Activated T-cell treated with anti-CD3 and anti-CD28 coated beads for 48 hours (primary cell): ENCODE measurements at places on chromosomes 3 and 15.

- no peak for DNase-seq
These were observed 254.7 kb downstream of the PLOD2 start for GRCh38 chr3:145906301-145906700.

DNA sequence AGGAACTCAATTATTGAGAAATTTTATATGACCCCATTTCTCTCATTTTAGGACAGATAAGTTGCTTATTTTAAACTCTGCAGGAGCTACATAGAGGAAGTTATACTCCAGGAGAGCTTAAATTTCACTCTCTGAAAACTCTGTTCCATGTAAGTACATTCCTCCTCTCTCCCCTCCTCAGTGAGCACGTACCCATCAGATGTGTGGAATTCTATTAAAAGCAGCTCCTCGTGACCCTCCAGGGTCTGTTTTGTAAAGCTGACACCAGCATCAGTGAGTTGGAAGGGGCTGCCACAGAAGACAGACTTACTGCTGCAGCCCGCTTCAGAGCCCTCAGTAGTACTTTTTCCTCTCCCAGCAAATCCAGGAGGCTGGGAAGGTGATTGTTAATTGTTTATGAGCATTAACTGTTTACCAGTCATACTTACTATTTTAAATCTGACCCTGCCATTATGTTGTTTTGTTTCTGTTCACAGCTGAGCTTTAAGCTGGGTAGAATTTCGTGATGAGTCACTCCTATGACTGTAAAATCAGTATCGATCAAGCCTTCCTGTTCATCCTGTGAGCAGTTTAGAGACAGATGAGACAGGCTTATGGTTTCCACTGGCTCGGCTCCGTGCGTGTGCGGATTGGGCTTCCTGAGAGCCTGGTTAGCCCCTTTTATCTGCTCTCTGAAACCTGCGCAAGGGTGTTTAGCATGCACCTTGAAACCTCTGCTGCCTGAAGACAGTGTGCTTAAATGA lies 20.4 kb downstream of the IGF1R start:
- peak; percentile 31 for DNase-seq

DNA sequence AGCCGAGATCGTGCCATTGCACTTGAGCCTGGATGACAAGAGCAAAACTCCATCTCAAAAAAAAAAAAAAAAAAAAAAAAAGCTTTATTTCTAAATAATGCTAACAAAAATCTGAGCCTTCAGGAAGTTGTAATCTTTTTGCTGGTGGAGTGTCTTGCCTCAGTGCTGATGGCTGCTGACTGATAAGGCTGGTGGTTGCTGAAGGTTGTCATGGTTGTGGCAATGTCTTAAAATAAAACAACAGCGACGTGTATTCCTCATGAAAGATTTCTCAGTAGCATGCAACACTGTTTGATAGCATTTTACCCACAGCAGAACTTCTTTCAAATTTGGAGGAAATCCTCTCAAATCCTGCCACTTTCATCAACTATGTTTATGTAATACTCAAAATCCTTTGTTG lies 77.4 kb upstream of the PTPRG start:
- no peak for DNase-seq

- DNase-seq: no peak
These were observed 8.0 kb downstream of the SH3BP5 start for GRCh38 chr3:15324379-15324808.

GRCh38 chr3:135865085-135865484 lies 100.4 kb upstream of the PPP2R3A start:
- DNase-seq: no peak

DNA sequence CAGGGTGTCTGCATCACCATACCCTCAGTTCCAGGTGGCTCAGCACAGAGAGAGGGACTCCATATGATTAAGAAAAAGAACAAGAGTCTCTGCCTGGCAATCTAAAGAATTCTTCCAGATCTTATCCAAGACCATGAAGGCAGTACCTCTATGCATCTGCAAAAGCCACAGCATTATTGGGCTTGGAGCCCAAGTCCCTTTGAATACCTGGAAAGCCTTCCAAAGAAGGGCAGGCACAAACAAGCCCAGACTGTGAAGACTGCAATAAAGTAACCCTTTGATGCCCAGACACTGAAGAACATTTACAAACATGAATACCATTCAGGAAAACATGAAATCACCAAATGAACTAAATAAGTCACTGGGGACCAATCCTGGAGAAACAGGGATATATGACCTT lies 60.9 kb upstream of the DIPK2A start:
- no peak for DNase-seq

- DNase-seq: peak; percentile 23
These were observed 435 bp downstream of the RAB27A start for GRCh38 chr15:55289011-55289745.

GRCh38 chr3:134054231-134054630 lies 24.5 kb upstream of the SLCO2A1 start:
- no peak for DNase-seq

DNA sequence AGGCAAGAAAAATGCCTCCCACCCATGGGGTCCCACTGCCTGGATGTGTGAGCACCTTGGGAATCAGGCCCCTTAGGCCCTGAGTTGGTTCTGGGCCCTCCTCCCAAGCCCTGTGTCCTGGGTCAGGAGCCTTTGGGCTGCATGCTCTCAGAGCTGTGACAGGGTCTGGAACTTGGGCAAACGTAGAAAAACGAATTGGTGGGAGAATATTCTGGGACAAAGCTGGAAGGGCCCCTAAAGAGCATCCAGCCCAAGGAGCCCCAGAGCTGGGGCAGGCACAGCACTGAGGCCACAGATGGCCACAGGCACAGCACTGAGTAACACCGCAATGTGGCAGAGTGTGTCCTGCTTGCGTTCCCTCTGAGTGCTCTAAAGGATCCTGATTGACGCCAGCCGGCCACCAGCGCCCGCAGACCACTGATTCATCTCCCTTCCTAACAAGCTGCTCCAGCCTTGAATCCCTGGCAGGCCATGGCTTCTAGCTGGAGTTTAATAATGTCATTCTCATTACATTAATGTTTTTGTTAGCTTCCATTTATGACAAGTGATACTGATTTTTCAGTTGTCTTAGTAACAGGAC lies 18.6 kb upstream of the SEC13 start:
- DNase-seq: no peak

DNA sequence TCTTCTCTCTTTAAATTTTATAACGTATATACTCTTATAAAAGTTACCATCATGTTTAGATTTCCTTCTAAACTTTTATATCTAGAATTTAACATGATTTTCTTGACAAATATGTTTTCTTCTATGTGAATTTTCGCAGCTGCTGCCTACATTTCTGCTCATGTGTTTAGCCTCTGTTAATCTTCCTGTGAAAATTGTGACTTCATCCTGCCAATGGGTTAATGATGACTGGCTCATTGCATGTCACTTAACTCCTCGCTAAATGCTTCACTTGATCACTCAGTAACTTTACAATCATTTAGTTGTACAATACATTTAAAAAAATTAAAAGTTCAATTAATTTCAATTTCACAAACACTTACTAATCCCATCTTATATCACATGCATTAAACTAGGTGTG lies 178.1 kb downstream of the LPP start:
- DNase-seq: no peak

GRCh38 chr15:75836959-75837334 lies 6.3 kb upstream of the UBE2Q2 start:
- peak; percentile 29 for DNase-seq

DNA sequence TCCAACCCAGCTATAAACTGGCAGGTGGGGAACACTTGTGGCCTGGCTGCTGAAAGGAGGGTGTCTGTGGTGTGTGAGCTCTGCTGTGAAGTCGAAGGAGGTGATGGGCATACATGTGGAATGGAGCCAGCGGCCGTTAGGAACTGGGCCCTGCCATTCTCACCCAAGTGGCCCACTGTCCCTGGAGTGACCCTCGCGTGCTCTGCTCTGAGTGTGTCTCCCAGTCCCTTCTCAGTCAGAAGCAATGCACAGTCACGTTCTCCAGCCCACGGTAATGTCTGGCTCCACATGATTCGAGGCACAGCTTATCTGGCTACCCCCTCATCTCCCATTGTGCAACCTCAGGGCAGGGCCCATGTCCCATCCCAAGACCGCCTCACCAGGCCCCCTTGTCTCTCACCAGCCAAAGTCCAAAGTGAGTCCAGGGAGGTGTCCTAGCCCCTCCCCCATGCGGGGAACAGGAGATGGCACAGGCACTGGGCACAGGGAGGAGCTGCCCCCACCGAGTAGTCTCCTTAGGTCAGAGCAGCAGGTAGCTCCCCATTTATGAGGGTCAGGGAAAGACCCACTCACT lies 62.9 kb downstream of the ZNF445 start:
- DNase-seq: no peak

DNA sequence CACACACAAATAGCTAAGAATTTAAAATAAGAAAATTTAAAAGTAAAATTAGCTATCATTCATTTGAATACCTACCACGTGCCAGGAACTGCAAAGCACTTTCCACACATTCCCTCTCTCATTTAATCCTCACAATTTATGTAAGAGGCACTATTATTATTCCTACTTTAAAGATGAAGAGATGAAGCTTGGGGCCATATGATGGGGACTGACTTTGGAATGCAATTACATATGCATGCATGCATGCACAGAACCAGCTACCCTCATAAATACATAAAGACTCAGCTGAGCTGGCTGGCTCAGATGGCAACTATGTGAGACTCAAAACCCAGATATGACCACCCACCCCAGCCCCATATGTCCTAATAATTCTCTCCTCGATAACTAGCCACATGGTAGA lies 31.7 kb upstream of the THUMPD3 start:
- no peak for DNase-seq

- no peak for DNase-seq
These were observed 376.4 kb upstream of the GBE1 start for GRCh38 chr3:82137861-82138260.

DNA sequence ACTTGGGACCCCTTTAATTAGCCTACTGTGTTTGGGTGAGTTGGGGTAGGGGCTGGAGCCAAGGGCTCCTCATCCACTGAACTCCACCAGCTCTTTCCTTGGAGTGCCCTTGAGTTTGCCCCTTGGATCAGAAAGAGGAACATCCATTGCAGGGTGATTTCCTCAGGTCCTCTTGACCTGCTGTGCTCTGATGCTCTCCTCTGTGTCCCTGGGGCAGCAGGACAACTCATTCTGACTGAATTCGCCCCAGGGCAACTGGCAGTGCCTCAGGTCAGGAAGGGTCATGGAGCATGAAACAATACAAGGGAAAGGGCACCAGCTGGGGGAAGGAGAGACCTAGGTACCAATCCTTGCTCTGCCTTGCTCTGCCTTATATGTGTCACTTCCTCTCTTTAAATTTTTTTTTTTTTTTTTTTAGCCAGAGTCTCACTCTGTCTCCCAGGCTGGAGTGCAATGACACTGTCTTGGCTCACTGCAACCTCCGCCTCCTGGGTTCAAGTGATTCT lies 47.8 kb downstream of the BSN start:
- DNase-seq: no peak

DNA sequence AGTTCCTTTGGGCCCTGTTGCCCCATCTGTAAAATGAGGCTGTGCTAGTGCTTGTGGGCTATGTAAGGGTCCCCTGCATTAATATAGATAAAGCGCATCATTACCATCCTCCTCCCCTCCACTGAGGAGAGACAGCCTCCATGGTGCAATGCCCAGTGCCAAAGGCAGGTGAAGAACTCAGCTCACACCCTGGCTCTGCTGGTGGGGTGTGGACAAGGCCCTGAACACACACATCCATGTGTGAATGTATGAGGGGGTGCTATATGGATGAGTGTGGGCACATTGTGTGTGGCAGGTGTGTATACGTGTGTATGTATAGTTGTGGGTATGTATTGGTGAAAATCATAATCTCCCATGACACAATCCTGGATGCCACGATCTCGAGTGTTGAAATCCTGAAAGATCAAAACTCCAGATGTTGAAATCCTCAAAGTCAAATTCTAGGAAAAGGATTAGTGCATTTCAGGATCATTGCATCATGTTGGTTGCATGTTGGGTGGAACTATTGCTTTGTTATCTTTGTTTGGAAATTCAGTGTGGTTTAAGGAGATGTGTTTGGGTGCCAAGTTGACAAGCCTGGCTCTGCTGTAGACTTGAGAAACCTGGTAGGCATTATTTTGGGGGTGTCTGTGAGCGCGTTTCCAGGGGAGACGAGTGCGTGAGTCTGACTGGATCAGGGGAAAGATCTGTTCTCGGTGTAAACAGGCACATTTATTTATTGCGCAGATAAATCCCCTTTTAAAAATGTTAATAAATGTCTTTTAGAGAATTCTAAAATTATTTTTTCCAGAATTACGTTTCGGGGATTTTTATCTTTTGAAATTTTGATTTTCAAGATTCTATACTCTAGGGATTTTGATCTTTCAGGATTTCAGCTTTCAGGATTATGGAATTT lies 42.0 kb upstream of the SEC61A1 start:
- no peak for DNase-seq

DNA sequence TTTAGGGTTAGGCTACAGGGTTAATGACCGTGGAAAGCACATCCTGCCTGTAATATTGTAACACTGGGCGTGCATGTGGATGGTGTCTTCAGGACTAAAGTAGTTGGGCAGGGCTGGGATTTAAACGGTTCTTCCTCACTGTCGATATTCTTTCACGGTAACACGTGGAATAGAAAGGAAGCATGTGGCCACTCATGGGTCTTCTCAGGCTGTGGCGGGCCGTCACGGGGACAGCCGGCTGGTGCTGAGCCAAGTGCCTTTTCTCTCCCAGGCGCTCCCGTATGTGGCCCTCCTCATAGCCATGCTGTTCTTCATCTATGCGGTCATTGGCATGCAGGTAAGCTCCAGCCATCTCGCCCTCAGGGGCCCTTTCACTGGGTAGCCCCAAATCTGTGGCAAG lies 73.7 kb downstream of the CHDH start:
- no peak for DNase-seq

GRCh38 chr15:101210466-101210865 lies 41.4 kb downstream of the CHSY1 start:
- DNase-seq: no peak

DNA sequence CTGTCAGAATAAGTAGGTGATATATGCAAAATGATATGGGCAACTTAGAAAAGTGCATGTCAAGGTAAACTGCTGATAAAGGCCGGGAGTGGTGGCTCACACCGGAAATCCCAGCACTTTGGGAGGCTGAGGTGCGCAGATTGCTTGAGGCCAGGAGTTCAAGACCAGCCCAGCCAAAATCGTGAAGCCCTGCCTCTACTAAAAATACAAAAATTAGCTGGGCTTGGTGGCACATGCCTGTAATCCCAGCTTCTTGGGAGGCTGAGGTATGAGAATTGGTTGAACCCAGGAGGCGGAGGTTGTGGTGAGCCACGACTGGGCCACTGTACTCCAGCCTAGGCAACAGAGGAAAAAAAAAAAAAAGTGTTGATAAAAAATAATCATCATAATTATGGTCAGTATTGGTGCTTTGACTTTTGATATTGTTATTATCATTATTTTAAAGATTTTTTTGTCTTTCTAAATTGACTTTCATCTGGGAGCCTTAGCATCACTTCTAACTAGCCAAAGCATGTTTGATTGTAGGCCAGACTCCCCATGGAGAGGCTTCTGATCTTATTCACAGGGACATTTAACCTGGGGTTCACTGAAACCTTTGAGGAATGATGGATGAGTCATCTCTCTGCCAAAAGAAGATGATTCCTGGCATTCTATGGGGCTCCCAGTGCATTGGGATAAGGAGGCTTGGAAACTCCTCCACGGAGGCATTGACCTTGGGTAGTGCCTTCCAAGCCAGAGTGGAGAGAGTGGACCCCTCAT lies 5.6 kb downstream of the ZBTB38 start:
- no peak for DNase-seq

- DNase-seq: no peak
These were observed 204.2 kb downstream of the GHSR start for GRCh38 chr3:172244011-172244410.

- DNase-seq: no peak
These were observed 53.5 kb upstream of the TIPARP start for GRCh38 chr3:156620901-156621300.
